ENCODE measurements at places on chromosomes 6 and 20.

DNA sequence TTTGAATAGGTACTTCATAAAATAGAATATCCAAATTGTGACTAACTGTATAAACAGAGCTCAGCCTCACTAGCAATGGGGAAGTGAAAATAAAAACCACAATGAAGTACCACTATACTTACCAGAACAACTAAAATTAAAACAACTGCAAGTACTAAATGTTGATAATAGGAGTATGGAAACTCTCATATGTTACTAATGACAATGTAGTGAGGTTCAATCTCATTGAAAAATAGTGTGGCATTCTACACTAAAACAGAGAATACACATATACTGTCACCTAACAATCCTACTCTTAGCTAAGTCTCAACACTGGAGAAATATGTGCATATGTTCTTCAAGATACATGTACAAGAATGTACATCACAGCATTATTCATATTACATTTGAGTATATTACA is 132.0 kb upstream of the CARMIL1 start:
- no peak for DNase-seq

- DNase-seq: no peak
Measured at GRCh38 chr6:73062130-73062529, 163.2 kb downstream of the KHDC1L start.

- DNase-seq: no peak
Measured at GRCh38 chr6:34178357-34179105, 32.6 kb upstream of the GRM4 start.

DNA sequence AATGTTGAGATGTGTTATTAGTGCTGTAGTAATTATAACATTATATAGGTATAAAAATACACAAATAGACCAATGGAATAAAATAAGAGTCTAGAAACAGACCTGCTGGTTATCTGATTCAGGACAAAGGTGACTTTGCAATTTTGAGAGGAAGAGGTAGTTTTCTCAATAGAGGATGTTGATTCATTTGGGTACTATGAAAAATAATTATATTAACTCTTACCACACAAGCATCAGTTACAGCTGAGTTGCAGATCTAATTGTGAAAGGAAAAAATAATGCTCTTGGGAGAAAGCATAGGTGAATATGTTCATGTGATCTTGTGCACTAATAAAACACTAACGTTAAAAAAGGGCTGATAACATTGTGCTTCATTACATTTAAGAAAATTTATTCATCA is 103.0 kb downstream of the BCKDHB start:
- no peak for DNase-seq

DNA sequence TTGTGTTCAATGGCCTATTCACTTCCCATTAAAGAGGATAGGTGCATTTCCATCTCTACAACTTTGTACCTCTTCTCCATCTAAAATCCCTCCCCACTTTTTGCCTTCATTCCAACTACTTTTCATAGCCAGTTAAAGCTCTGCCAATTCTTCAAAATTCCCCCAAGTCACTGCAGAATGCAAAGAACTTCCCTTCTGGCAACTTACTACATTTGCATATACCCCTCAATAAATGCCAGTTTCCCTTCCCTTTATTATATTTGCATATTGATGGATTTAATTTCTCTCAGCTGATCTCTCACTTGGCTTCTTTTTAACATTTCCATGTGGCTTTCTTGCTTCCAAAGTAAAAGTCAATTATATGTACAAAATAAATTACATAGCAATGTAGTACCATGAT is 393.4 kb downstream of the HACE1 start:
- no peak for DNase-seq

DNA sequence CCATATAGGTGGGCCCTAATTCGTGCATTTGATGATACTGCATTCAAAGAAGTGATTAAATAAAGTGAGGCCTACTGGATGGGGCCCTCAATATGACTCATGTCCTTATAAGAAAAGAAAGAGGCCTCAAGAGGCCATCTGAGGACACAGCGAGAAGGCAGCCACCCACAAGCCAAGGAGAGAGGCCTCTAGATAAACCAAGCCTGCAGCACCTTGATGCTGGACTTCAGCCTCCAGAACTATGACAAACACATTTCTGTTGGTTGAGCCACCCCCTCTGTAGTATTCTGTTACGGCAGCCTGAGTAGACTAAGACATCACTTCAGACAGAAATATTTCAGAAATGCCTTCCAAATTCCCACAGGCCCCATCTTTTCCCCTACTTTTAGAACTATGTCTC is 82.5 kb upstream of the PLEKHG1 start:
- DNase-seq: no peak

- DNase-seq: no peak
Measured at GRCh38 chr6:20205722-20206161, 6.5 kb downstream of the MBOAT1 start.

- no peak for DNase-seq
Measured at GRCh38 chr20:4766631-4767030, 44.9 kb downstream of the PRND start.

DNA sequence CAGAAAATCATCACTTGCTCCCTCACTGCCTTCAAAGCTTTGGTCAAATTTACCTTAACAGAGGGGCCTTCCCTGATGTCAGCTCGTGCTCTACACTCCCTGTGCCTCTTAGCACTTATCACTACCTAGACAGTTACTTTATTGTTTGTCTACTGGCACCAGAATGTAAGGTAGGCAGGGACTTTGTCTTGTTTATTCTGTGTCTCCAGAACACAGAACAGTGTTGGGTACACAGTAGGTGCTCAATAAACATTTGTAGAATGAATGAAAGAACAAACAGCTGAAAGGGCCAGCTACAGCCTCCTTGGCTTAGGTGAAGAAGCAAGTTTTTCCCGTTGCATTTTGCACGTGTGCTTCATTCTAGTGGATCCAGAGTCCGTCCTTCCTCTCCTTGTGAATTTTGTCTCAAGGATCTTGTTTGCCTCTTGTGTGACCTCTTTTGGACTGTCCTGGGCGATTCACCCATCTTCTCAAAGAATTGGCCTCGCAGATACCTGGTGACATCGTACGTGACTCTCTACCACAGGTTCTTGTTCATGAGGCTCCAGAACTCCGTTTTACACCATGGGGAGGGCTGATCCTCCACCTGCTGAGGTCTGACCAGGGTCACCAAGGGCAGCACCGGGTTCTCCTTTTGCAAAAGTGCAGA is 84.2 kb upstream of the ARMC2 start:
- no peak for DNase-seq

- no peak for DNase-seq
Measured at GRCh38 chr6:14726816-14727493, 518.9 kb upstream of the JARID2 start.

GRCh38 chr6:101393829-101394251 is 332 bp downstream of the GRIK2 start:
- DNase-seq: no peak

DNA sequence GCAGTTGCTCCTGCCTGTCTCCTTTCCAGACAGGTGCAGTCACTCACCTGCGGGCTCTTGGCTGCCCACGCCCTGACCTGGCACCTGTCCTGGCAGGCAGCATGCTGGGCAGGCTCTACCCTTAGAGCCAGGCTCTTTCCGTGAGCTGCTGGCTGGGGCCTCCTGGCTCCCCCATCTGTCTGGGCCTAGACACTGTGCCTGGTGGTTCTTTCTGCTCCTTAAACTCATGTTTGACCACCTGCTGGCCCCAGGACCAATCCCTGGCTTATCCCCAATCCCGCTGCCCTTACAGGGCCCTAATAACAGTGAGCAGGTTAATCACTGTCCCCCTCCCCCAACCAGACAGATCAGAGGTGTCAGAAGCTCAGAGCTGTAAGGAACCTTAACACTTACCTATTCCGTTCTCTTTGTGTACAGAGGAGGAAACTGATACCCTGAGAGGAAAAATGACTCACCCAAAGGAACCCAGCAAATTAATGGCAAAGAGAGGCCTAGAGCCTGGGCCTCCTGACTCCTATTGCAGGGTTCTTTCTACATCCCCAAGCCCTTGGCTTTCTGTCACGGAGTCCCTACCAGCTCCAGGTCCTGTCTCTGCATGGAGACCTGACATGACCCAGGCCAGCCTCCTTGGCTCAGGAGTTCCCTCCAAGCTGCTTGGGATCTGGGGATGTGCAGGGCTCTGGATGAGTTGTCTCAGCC is 54.7 kb downstream of the RAB44 start:
- no peak for DNase-seq

- DNase-seq: no peak
Measured at GRCh38 chr6:44367681-44368080, 19.8 kb upstream of the CDC5L start.

DNA sequence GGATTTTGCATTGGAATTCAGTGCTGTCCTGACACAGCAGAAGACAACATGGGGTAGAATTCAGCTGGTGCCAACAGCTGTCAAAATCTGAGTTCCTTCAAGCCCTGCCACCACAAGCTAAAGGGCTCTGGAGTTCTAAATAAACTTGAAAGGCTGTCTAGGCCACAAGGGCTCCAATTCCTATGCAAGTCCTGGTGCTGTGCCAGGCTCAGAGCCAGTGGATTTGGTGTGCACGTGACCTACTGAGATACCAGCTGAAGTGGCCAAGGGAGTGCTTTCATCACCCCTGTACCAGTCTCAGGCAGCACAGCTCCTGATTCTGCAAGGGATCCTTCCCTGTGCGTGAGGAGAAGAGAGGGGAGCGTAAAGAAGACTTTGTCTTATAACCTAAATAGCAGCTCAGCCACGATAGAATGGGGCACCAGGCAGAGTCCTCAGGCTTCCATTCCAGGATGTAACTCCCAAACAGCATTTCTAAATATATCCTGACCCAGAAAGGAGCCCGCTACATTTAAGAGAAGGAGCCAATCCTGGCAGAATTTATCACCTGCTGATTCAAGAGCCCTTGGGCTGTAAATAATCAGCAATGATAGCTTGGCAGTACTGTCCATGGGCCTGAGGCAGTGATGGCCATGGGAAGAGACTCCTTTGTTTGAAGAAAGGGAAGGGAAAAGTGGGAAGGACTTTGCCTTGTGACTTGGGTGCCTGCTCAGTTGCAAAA is 881.2 kb upstream of the EPHA7 start:
- no peak for DNase-seq

DNA sequence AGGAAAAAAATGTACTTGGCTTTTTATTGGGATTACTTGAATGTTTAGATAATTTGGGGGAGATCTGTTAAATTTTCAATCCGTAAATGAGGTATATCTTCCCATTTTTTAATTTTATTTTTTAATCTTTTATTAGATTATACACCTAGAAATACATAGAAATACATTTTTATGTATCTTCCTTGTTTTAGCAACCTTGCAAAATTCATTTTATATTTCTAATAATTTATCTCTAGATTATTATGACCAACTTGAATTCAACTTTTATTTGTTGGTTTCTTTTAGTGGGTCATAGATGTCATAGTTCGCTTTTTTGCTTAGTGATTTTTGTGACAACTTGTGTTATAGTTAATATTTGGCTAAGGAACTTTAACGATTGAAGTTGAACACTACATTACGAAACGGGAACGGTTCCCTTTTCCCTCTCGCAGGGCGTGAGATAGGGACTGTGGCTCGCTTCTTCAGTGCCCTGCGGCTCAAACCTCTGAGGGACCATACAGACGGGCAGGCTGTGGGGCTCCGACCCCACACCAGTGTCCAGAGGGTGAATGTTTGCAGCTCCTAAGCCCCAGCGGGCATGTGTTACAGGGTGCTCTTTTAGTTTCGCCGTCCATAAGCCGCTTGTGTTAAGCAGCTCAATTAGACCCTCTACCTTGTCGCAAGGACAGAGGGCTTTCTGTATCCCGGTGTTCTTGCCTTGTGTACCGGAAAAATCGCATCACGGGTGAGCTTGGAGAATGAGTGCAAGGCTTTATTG is 53.8 kb downstream of the PRND start:
- no peak for DNase-seq

DNA sequence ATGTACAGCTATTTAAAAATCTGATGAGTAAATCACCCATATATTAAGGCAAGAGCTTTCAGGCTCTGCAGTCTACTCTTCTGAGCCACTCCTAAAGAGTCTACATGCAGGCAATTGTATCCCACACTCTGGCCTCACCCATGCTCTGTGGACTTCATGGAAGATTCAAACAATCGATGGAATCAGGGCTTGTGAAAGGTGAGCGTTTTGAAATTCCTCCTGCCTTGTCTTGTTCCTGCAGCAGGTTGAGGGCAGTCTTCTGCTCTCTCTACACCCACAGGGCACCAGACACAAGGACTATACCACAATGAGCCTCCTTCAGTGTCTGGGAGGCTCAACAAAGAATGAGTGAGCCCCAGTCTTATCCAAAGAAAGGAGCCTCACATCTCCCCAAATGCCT is 51.1 kb downstream of the TBC1D7 start:
- DNase-seq: no peak

DNA sequence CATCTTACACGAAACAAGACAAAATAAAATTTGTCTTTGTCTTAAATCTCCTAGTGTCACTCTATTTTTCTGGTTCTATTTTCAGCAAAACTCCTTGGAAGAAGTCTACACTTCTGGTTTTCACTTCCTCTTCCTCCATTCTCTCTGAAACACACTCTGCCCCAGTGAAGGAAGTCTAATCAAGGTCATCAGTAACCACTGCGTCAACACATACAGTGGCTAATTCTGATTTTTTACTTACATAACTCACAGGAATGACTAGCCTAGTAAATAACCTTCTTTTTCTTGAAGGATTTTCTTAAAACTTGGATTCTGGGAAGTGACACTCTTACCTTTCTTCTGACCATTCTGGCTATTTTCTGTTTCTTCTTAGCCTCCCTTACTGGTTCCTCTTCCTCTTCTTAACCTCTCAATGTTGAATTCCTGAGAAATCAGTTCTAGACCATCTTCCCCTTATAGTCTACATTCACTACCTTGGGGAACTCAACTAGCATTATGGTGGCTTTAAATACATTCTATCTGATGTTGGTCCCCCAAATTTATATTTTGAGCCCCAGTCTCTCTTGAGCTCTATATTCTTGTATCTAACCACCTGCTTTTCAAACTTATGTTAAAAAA is 37.5 kb downstream of the AIG1 start:
- no peak for DNase-seq

DNA sequence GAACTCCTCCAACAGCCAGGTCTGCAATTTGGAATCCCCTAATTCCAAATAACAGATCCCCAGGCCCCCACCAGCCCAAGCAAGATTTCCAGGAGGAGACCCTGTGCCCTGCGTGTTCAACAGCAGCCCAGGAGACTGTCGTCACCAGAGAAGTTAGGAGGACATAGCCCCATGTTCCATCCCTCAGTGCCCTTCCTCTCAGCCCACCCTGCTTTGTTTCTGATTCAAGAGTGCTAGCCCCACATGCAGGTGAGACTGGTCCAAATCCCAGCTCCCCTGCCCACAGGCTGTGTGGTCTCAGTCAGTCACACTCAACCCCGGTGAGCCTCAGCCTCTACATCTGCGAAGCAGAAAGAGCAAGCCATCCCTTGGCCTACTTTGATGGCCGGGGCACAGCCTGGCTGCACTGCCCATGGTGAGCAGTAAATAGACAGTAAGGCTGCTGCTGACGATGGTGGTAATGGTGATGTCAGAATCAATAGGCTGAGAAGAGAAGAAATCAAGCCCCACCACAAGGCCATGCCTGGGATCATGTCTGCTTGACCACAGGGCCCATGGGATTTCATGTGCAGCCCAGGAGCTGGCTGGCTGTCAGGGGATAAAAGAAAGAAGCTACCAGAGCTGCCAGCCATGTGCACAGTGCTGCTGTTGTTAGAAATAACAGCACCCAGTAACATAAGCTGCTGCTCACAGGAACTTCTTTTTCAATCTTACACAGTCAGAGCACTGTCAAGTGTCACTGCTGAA is 51.5 kb upstream of the NXT1 start:
- no peak for DNase-seq

- no peak for DNase-seq
Measured at GRCh38 chr20:9323622-9324021, 190.8 kb upstream of the LAMP5 start.

- no peak for DNase-seq
Measured at GRCh38 chr6:7136859-7137334, 29.1 kb downstream of the RREB1 start.

Data from activated naive CD4-positive, alpha-beta T cell treated with anti-CD3 and anti-CD28 coated beads, Interleukin-2, amount 50 U/mL, for 16 hours (primary cell).